ENCODE measurements at places on chromosomes 2 and 18.

- DNase-seq: no peak
Observed at GRCh38 chr2:135162377-135162776, 110.3 kb downstream of the RAB3GAP1 start.

- DNase-seq: no peak
Observed at GRCh38 chr18:75003764-75004690, 204.9 kb downstream of the PTGR3 start.

- no peak for DNase-seq
Observed at GRCh38 chr2:109473616-109474318, 140.0 kb downstream of the SEPTIN10 start.

GRCh38 chr2:99421469-99421868 lies 68.3 kb downstream of the REV1 start:
- DNase-seq: no peak

DNA sequence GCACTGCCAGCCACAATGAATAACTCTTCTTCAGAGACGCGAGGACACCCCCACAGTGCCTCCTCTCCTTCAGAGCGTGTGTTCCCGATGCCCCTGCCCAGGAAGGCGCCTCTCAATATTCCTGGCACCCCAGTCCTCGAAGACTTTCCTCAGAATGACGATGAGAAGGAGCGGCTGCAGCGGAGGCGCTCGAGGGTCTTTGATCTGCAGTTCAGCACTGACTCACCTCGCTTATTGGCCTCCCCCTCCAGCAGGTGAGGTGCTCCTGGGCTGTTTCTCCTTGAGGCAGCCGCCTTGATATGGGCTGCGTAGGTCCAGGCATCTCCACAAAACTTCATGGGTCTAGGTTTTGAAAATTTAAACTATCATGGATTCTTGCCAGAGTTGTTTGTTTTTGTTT lies 6.1 kb downstream of the NCAPH start:
- DNase-seq: no peak

DNA sequence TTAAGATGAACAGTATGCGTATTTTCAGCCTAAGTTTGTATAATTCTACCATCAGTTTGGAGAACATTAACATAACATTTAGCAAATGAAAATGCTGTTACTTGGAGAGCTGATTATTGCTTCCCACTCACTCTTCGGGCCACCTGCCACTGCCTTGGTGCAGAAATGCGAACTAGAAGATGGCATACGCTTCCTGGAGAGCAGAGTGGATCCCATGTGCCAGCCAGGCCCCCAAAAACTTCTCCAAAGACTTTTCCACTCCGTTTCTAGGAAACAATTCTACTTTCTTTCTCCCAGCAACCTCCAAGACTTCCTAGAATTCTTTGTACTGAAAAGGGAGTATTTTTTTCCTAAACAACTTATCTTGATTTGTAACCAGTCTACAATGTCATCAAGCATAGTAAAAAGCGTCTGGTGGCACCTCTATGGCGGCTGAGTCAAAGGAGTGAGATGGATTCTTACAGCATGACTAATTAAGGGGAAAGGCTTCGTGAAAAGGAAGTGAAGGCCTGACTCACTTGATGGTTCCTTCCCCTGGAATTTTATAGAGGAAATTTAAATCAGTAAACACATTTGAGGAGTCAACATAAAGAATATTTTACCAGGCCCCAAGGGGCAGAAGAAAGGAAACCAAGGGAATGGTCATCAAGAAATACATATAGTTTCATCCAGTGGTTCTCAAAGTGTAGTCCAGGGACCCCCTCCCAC lies 36.6 kb downstream of the FEZ2 start:
- DNase-seq: no peak

Data from nucleus accumbens (tissue), 56 donors.